ENCODE measurements at places on chromosomes 1 and 21. TPM values are rescaled to one million over a fixed set of nuclear protein-coding genes. Genes with fewer than 3 reads are reported as not detected.

Gene TNFSF18
- total RNA-seq = not detected

Gene DRAXIN
- total RNA-seq = 1.0 TPM

Gene BEND5
- 0.96 TPM for total RNA-seq

Gene ZMYND12
- 1.1 TPM for total RNA-seq

DNA sequence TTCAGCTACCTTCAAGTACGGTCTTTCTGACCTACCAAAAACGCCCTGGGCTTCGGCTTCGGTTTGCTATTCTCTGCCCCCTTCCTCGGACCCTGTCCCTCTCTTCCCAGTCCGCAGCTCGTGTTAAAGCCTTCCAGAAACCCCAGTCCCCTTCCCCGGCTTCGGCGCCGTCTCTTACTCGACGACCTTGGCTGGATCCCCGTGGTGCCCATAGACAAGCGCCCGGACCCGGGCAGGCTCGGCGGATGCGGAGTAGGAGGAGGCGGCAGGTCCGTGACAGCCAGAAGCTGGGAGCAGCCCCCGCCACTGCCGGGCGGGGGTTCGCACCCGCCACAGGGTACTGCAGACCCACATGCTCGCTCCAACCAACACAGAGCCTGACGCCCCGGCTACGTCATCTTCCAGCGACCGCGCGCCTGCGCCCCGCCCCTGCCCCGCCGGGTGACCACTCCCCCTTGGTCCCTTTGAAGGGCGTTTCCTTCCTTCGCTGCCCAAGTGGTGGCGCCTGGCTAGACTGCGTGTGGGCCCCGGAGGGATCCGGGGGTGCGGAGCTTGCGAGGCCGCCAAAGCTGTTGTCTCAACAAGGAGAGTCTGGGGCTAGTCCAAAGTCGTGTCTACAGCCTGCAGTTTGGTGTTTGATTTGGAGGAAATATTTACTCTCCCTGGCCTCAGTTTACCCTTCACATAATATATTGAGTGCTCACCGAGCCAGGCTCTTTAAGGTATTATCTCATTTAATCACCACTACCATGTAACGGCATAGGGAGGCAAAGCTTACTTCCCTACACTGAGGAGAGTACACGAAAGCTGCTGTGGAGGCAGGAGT, at the start of gene MECR:
Gene MECR, minus strand, starts transcription at position 382 of the 826 bp plus-strand sequence. Its CDS starts 28 bp downstream, at position 354.
- peaks cover 18% of the 10 kb centered on the region for H3K27me3 ChIP-seq
- H3K4me1 ChIP-seq = peaks cover 19% of the 10 kb centered on the region
- H3K4me3 ChIP-seq = peak within 1 kb of the TSS; percentile 96
- peak; percentile 96 for DNase-seq
- peak within 1 kb of the TSS; percentile 94 for H3K27ac ChIP-seq

- H3K4me3 ChIP-seq = no peak overlapping the region
- no peak overlapping the region for H3K27ac ChIP-seq
- H3K27me3 ChIP-seq = no peaks in the 10 kb centered on the region
- no peak for DNase-seq
- no peaks in the 10 kb centered on the region for H3K36me3 ChIP-seq
Measured at GRCh38 chr1:216679108-216679507, 44.1 kb downstream of the ESRRG start.

DNA sequence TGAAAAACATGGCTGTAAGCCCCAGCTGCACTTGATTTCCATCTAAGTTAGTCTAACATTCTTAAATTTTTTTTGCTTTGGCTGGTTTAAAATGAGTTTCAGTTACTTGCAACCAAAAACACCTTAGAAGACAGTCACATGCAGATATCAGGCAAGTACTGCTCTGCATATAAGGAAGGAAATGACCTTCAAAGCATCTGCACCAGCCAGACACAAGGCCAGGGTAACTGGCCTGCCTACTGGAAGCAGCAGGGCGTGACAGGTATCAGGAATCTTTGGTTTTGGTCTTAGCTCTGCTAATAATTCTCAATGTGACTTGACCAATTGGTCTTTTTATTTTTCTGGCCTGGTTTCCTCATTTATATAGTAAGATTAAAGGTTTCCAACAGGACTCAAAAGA, 33.5 kb downstream of the SCYL3 start:
- H3K27me3 ChIP-seq = no peaks in the 10 kb centered on the region
- H3K4me1 ChIP-seq = no peaks in the 10 kb centered on the region
- H3K27ac ChIP-seq = no peak overlapping the region
- no peak overlapping the region for H3K4me3 ChIP-seq
- H3K36me3 ChIP-seq = peaks cover 45% of the 10 kb centered on the region

GRCh38 chr1:205432116-205432515, 10.3 kb upstream of the LEMD1 start:
- no peak overlapping the region for H3K4me3 ChIP-seq
- peaks cover 22% of the 10 kb centered on the region for H3K27me3 ChIP-seq
- no peak for DNase-seq
- H3K4me1 ChIP-seq = peaks cover 11% of the 10 kb centered on the region
- H3K36me3 ChIP-seq = no peaks in the 10 kb centered on the region
- H3K27ac ChIP-seq = no peak overlapping the region

GRCh38 chr1:10228528-10228927, 18.2 kb downstream of the KIF1B start:
- no peak for DNase-seq
- peaks cover 2% of the 10 kb centered on the region for H3K4me1 ChIP-seq
- no peak overlapping the region for H3K4me3 ChIP-seq

DNA sequence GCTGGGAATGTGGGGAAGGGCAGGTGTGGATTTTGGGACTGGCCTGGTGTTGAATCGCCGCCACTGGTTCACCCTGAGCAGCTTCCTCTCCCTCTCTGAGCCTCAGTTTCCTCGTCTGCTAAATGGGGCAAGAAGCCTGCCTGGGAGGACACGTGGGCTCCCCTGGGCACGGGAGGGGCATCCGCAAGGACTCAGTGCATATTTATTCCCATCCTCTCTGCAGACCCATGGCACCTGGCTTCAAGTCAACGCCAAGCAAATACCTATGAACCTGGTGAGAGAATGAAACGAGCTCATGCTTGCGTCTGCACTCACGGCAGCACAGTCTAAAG, 234.4 kb downstream of the PTPRU start:
- H3K4me1 ChIP-seq = no peaks in the 10 kb centered on the region
- H3K4me3 ChIP-seq = no peak overlapping the region
- H3K36me3 ChIP-seq = no peaks in the 10 kb centered on the region
- no peak overlapping the region for H3K27ac ChIP-seq
- peaks cover 30% of the 10 kb centered on the region for H3K27me3 ChIP-seq
- DNase-seq = no peak

- peak overlapping the region; percentile 98 for H3K27ac ChIP-seq
- H3K36me3 ChIP-seq = peaks cover 17% of the 10 kb centered on the region
- H3K27me3 ChIP-seq = peaks cover 6% of the 10 kb centered on the region
- H3K4me1 ChIP-seq = peaks cover 35% of the 10 kb centered on the region
- DNase-seq = peak; percentile 82
Measured at GRCh38 chr1:1573843-1574720, 581 bp downstream of the SSU72 start.

DNA sequence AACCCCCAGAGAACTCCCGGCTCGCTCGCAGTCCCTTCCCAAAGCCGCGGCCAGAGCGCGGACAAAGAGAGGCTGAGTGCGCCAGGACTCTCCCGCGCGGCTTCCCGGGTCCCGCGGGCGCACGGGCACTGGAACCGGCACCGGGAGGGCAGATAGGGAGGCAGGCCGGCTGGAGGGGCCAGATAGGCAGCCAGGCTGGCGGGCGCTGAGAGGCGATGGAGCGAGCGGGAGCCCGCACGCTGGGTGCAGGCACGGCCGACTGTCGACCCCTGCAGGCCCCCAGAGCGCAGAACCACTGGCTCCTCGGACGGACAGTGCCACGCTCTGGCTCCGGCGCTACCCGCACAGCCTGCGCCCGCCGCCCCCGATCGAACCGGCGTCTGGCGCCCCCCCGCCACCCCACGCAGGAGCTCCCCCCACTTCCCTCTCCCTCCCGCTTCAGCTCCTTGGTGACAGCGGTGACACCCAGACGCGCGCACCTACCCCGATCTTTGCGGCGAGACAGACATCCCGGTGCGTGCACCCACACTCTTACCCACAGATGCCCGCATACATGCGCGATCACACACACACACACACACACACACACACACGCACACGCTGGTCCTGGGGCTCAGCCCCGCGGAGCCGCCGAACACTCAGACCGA, 534 bp downstream of the SLC6A9 start:
- H3K4me1 ChIP-seq = peaks cover 20% of the 10 kb centered on the region
- no peaks in the 10 kb centered on the region for H3K36me3 ChIP-seq
- H3K27me3 ChIP-seq = no peaks in the 10 kb centered on the region
- peak overlapping the region; percentile 75 for H3K27ac ChIP-seq
- peak; percentile 61 for DNase-seq

GRCh38 chr1:205849619-205850355, at the start of gene PM20D1:
Gene PM20D1, minus strand, starts transcription at chr1:205850132. Its CDS starts 60 bp downstream, at chr1:205850072.
- H3K4me1 ChIP-seq = peaks cover 11% of the 10 kb centered on the region
- DNase-seq = peak; percentile 89
- H3K36me3 ChIP-seq = peaks cover 5% of the 10 kb centered on the region
